Right cardiac atrium (tissue), 5 donors: ENCODE measurements at places on chromosomes 3 and 15. TPM values are rescaled to one million over a fixed set of nuclear protein-coding genes. Genes with fewer than 3 reads are reported as not detected.

DNA sequence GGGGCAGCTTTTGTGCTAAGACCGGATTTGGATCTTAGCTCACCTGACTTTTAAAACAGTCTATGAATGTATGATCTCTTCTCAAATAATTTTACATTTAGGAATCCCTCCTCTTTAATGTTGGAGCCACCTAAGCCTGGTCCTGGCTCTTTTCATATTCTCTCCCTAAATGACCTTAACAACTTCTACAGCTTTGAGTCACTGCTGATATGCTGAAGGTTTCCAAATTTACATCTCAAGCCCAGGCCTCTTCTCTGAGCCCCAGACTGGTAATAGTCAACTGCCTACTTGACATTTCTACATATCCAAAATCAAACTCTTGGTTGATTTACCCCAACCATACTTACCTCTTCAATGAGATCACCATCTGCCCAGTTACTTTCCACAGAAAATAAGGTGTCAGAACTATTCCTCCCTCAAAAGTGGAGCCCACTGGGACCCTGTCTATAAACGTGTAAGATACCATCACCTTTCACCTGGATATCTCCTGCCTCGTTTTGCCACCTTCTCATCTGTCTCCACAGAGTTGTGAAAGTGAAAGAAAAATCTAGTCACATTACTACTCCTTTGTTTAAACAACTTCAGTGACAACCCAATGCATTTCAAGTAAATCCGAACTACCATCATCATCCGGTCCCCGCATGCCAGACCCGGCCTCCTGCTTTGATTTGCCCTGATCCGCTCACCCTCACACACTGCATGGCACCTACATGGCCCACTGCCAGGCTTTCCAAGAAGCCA lies 48.8 kb downstream of the UBP1 start:
- DNase-seq = no peak

DNA sequence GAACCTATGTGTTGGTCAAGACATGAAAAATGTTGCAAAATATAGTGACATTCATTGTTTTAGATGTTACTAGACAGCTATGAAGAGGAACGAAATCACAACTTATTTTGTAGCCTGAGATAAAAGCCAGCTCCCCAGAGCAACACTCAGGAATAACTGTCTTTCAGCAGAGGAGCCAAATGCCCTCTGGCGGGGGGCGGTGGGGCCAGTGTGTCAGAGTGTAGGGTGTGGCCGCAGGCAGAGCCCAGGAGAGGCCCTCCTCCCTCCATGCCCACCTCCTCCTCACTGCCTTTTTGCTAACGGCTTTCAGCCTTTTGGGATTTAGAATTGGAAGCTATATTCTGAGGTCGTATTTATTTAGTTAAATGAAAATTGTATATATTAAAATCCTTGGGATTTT lies 16.9 kb downstream of the APOD start:
- DNase-seq = no peak

- no peak for DNase-seq
Observed at GRCh38 chr3:53524566-53524965, 30.2 kb downstream of the CACNA1D start.

HIGD2B gene
- total RNA-seq = not detected

BCHE gene
- 9.7 TPM for total RNA-seq

- DNase-seq = peak; percentile 76
Observed at GRCh38 chr3:52444860-52445793, at the start of gene SEMA3G. Gene SEMA3G (minus strand): TSS chr3:52445103. CDS start chr3:52445027, 76 bp downstream.

DNA sequence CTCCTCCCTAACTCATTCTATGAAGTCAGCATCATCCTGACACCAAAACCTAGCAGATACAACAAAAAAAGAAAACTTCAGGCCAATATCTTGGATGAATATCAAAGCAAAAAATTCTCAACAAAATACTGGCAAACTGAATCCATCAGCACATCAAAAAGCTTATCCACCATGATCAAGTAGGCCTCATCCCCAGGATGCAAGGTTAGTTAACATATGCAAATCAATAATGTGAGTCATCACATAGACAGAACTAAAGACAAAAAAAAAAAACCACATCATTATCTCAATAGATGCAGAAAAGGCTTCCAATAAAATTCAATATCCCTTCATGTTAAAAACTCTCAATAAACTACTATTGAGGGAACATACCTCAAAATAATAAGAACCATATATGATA lies 306.8 kb upstream of the TMC3 start:
- no peak for DNase-seq

GRCh38 chr3:138947495-138948121 lies 591 bp downstream of the FOXL2NB start:
- no peak for DNase-seq
